ENCODE measurements at places on chromosomes 2 and 18. TPM values are rescaled to one million over a fixed set of nuclear protein-coding genes. Genes with fewer than 3 reads are reported as not detected.

DNA sequence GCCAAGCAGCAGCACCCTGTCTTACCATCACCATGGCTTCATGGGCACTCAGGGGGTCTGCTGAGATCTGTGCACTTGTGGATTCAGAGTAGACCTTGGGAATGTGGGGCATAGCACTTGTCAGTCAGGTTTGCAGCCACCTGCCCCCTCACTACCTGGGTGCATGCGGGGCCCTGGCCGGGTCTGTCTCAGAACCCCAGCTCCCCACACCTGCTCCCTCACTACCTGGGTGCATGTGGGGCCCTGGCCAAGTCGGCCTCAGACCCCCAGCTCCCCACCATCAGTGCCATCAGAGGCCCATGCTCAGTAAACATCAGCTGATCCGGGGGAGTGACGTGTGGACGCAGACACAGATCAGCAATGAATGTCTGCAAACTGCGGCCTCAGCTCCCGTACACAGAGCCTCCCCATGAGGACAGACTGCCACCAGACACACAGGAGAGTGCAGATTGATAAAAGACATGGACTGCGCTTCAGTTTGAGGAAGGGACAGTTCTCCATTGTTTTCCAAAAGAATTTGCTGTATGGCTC, 205.1 kb downstream of the GLI2 start:
- no peak for DNase-seq

DNA sequence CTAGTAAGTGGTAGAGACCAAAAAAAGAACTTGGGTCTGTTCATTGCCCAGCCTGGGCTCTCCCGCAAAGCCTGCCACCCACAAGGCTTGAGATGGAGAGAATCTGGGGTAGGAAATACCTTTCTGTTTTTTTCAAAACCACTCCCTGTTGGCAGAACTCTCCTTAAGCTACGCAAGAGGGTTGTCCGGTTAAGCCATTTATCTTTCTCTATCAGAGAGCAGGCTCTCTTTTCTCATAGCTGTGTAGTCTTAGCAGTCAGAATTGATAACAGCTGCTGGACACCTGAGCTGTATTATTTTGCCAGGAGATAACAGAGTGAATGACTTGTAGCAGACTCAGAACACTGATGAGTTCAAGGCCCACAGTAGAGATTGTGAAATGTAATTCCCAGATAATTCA, 1088.1 kb downstream of the TSN start:
- no peak for DNase-seq

DNA sequence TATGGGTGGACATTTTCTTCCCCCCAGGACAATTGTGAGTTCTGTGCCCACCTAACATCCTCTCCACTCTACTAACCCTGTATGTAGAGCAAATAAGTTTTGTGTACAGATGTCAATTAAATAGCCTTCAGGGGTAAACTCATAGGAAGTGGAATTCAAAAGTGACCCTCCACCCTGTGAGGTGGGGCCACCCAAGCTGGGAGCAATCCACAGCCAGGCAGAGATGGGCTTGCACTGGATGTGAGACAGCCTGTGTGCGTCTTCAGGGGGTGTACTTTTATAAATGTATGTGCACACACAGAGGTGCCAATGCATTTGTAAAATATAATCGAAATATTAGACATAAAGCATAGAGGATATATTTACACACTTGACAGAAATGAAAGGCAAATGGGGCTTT, 33.1 kb upstream of the ATP6V1B1 start:
- DNase-seq: no peak

GRCh38 chr2:80302314-80303005, 2.1 kb downstream of the LRRTM1 start:
- no peak for DNase-seq

Gene GIGYF2
- total RNA-seq: 33.4 TPM

Gene GALNT13
- not detected for total RNA-seq

DNA sequence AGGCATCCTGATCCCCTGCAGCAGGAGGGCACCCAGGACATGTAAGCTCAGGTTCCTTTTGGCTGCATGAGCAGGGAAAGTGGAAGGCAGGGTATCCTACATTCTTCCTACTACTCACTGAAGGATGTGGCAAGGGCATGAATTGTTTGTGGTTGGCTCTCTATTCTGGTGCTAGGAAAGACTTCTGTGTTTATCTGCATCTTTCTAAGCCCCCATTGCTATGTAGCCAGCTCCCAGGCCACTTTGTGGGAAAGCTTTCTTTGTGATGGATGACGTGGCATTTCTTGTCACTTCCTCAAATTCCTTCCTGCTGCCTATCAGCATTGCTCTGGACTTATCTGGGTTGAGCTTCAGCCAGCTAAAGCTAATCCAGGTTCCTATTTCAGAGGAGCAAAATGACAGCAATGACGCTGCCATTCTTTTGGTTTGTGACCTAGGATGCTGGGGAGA, 46.2 kb downstream of the MEIS1 start:
- no peak for DNase-seq

Gene CDH7
- total RNA-seq: not detected

Gene INO80D
- total RNA-seq: 8.7 TPM

DNA sequence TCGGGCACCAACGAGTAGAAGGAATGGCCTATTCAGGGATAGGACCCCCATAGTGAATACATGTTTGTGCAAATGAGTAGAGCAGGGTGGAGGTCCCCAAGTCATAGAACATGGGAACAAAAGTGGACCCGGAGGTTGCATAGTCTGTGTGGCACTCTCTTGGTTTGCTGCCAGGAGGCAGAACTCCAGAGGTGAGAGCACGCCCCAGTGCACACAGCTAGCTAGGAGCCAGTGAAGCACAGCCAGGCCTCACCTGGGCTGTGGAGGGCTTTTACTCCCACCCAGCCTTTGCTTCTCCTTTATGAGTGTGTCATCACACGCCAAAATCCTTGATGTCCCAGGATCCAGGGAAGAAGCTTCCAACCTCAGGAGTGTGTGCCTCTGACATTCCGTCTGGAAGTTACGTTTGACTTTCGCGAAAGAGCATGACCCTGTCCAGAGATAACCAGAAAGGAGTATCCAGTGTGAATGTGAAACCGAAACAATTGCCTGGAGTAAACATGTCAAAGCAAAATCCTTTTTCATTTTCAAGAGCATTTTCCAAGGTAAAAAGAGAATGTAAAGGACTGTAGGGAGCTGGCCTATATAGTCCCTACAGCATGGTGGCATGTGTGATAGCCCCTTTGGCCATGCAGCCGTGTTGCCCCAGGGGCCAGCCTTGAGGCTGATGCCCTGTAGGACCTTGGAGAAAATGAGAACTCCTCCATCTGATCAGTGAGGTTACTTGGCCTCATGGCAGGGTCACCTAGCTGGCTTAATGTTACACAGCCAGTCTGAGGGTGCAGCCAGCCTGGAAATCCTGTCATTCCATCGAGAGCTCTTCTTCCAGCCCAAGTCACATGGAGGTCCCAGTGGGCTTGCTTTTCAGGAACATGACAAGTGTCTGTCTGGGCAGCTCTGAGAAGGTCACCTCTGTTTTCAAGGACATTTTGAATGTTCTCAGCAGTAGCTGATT, 8.8 kb downstream of the TRIB2 start:
- DNase-seq: peak; percentile 77

Gene PROKR1
- total RNA-seq: not detected

Gene RTP5
- not detected for total RNA-seq

DNA sequence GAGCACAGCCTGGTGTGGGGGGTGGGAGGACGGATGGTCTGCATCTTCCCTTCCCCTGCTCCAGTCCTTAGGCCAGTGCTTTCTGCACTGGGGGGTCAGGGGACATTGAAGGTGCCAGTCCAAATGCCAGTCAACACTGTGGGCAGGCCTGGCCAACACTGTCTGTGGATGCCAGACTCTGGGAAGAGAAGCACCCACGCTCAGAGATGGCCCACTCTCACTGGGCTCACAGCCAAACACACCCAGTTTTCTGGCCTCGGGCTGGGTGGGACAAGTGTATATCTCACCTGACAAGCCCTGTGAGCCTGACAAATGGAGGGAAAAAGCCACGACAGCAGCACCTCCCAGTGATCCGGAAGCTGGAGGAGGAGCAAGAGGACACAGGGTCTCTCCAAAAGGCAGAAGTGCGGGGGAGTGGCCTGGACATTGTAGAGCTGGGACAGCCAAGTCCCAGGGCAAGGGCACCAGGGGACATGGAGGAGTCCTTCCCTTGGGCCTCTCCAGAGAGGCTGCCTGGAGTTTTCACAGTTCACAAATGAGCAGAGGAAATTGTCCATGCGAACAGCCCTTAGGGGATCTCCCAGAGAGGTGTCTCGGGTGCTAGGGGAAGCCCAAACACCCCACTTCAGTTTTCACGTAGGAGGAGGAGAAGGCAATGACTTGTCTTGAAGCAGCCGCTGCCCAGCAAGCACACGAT, 79.3 kb downstream of the SDC1 start:
- no peak for DNase-seq

- DNase-seq: no peak
Observed at GRCh38 chr2:131543385-131543891, 15.8 kb downstream of the CCDC74A start.

Gene TGFA
- total RNA-seq: 4.3 TPM

GRCh38 chr18:53950545-53950944, 273.9 kb downstream of the MBD2 start:
- no peak for DNase-seq

GRCh38 chr2:101479328-101479727, 4.4 kb upstream of the RFX8 start:
- no peak for DNase-seq

Gene CCL20
- 111 TPM for total RNA-seq

- DNase-seq: peak; percentile 56
Observed at GRCh38 chr18:48785091-48785614, 165.6 kb downstream of the SMAD7 start.

Gene KCNF1
- total RNA-seq: not detected

DNA sequence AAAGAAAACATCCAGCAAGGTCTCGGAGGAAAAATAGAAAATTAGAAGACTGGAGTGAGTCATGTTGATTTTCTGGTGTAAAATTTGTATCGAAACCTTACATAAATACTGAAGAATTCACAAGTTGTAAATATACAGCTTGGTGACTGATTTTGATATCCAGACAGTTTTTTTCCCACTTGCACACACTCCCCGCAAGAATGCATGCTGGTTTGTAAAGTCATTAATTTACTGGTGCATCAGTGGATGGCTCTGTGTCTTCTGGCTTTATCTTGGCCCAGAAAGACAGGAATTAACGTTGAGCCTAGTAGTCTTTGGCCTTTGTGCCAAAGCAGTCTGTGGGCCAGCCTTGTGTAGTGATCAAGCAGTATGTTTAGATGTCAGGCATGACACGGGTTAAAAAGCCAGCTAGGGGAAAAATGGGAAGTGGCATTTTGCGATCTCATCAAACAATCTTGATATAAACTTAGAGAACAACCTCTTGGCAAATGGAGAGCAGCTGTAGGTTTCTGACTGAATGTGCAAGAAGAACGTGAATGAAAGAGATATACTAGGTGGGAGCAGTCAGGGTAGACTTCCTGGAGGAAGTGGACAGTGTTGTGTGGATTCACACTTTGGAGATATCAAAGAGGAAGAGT, 22.7 kb upstream of the CASP8 start:
- no peak for DNase-seq

Gene ANKRD29
- 2.3 TPM for total RNA-seq

DNA sequence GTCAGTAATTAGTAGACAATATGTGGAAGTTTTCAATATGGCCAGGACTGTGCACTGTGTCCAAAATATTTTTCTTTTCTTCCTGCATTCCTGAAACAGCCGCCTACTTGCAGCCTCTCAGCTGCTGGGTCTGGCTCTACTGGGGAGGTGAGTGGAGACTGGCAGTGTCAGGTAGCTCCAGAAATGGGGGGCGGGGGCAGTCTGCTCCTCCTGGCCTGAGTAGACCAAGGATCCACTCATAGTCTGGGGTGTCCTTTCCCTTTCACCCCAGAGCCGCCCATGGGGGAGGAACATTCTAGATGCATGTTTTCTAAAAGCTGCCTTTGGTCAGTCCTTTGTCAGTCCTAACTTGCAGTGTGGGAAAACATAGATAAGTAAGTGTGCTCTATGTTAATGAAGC, 23.7 kb downstream of the TRAF3IP1 start:
- no peak for DNase-seq

DNA sequence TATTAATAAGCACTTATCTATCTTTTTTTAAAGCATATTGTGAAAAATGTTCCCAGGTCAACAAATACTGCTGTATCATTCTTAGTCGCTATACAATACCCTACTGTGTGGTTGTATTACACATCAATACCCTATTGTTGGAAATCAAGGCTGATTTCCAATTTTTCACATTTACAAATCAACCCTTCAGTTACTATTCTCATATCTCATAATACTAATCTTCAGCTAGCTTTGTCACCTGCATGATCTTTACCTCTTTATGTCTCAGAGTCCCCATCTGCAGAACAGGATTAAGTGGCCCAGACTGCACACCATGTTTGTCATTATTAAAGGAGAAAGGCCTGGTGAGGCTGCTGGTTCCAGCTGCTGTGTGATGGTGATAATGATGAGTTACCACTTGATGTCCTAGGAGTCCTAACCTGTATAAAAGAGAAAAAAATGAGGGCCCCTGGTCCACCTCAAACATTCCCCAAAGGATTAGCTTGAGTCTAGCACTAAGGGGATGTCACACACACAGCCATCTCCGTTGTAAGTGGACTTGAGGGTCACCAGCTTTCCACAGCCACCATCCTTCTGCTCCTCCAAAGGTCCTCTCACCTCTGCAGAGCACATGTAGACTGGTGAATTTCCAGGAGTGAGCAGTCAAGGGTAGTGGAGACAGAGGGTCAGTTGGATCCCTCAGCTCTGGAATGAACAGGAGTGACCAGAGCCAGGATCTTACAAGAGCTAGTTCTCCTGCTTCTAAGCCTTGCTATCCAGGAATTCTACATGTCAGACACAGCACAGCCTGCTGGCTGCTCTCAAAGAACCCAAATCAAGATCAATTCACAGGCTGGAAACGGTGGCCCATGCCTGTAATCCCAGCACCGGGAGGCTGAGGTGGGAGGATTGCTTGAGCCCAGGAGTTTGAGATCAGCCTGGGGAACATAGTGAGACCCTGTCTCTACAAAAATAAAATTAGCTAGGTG, 36.0 kb upstream of the BIN1 start:
- no peak for DNase-seq

- no peak for DNase-seq
Observed at GRCh38 chr2:134508391-134508790, 210.4 kb downstream of the TMEM163 start.

Gene CNDP1
- 40.6 TPM for total RNA-seq

Gene STARD6
- total RNA-seq: not detected

- no peak for DNase-seq
Observed at GRCh38 chr2:28336264-28336980, 56.2 kb upstream of the FOSL2 start.

Gene LONRF2
- total RNA-seq: 1.4 TPM

Gene MARCHF4
- not detected for total RNA-seq

DNA sequence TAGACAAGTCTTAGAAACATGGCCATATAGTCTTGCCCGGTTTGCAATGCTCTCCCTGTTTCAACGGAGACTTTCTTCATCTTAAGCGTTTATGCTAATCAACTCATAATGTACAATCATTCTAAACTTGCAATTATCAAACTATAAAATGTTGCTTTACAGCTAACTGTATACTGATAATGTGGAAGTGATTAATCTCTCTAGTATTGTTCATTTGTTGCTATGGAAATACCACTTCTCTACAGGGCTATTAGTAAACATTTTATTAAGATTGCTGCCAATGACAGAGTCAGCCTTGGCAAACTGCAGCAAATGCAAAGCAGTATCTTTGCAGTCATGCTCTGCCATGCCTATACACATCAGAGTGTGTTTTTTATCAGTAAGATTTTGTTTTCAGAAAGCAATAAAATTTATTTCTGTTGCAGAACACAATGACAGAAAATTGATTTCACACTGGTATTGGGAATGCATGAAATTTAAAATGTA, 1201.8 kb upstream of the CDH2 start:
- DNase-seq: no peak

Gene COL4A4
- total RNA-seq: 1.4 TPM

All from right lobe of liver (tissue), 6 donors.